Osteoblast (primary cell): ENCODE measurements at places on chromosomes 12 and 14. TPM values are rescaled to one million over a fixed set of nuclear protein-coding genes. Genes with fewer than 3 reads are reported as not detected.

Gene PTHLH
- total RNA-seq: 2.2 and 3.2 TPM in 2 replicates

GRCh38 chr12:109157986-109158385 lies 41.6 kb downstream of the ACACB start:
- H3K36me3 ChIP-seq: no peaks in the 10 kb centered on the region
- no peak overlapping the region for H3K4me3 ChIP-seq
- peaks cover 11% of the 10 kb centered on the region for H3K4me1 ChIP-seq

- no peaks in the 10 kb centered on the region for H3K27me3 ChIP-seq
- DNase-seq: no peak
- no peaks in the 10 kb centered on the region for H3K4me1 ChIP-seq
- no peaks in the 10 kb centered on the region for H3K36me3 ChIP-seq
These were observed 11.0 kb downstream of the RESF1 start for GRCh38 chr12:31970199-31970598.

DNA sequence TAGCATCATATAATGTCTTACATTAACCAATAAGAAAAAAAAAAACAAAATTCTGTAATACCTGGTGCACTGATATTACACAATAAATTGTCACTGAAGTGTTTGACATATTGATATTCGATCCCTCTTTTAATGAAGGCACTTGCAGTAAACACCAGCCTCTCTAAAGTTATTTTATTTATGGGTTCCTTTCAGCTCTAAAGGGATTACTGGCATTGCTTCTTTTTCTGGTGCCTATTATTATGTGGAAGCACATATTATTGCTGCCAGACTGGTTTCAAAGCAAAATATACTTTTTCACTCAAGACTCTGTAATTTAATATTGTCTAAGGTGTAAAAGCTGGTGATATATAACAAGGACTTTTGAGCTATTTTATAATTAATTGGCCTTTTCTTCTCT lies 1090.5 kb downstream of the TRHDE start:
- no peaks in the 10 kb centered on the region for H3K4me1 ChIP-seq
- no peak overlapping the region for H3K4me3 ChIP-seq
- no peak for DNase-seq
- no peak overlapping the region for H3K27ac ChIP-seq
- H3K36me3 ChIP-seq: no peaks in the 10 kb centered on the region

Gene PLEK2
- 1.2 and 2.5 TPM in 2 replicates for total RNA-seq

Gene POP5
- 19.4 and 26.8 TPM in 2 replicates for total RNA-seq

- no peaks in the 10 kb centered on the region for H3K27me3 ChIP-seq
- H3K36me3 ChIP-seq: no peaks in the 10 kb centered on the region
- H3K27ac ChIP-seq: no peak overlapping the region
- no peaks in the 10 kb centered on the region for H3K4me1 ChIP-seq
These were observed 145.4 kb downstream of the TMTC2 start for GRCh38 chr12:82832096-82832495.

Gene LTB4R
- 1.2 and 1.8 TPM in 2 replicates for total RNA-seq

DNA sequence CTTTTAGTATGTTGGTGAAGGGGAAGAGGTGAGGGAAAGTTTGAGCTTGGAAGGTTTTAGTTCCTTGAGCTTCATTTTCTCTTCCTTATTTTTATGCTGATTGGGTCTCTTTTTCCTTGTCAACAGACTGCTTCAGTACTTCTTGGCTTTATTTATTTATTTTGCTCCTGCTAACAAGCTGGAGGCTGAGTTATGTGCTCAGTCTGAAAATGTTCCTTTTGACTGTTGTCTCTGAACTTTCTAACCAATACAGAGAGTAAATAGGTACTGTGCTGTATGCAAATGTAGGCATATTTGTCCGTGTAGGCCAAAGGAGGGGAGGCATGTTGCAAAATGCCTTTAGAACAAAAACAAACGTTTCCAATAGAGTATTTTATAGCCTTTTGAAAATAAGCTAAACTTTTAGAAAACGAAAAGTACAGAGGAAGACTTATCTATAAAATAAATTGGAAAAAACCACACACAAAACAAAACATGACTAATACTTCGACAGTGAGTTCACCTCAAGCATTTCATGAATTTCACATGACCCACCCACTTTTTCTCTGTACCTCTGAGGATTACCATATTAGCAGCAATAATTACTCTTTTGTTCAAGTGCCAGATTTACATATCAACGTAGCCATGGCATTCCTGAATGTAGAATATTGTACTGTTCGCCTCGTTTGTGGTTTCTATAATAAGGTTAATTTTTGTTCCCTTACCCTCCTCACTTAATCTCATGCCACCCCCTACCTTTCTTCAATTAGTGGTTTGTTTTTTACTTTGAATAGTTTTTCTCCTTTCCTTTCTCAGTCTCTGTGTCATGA lies 4.7 kb upstream of the CREBL2 start:
- no peaks in the 10 kb centered on the region for H3K27me3 ChIP-seq
- DNase-seq: no peak
- H3K27ac ChIP-seq: no peak overlapping the region
- no peaks in the 10 kb centered on the region for H3K36me3 ChIP-seq

Gene PRH2
- 0.36 TPM in 1 of 2 replicates, not detected in the other for total RNA-seq

Gene CD4
- 10.9 and 15.0 TPM in 2 replicates for total RNA-seq
